Activated gamma-delta T cell treated with Interleukin-2 at 50 U/mL for 16 hours (primary cell): ENCODE measurements at places on chromosomes 13 and 19.

- DNase-seq: no peak
Measured at GRCh38 chr13:43776501-43777079, 10.2 kb downstream of the ENOX1 start.

DNA sequence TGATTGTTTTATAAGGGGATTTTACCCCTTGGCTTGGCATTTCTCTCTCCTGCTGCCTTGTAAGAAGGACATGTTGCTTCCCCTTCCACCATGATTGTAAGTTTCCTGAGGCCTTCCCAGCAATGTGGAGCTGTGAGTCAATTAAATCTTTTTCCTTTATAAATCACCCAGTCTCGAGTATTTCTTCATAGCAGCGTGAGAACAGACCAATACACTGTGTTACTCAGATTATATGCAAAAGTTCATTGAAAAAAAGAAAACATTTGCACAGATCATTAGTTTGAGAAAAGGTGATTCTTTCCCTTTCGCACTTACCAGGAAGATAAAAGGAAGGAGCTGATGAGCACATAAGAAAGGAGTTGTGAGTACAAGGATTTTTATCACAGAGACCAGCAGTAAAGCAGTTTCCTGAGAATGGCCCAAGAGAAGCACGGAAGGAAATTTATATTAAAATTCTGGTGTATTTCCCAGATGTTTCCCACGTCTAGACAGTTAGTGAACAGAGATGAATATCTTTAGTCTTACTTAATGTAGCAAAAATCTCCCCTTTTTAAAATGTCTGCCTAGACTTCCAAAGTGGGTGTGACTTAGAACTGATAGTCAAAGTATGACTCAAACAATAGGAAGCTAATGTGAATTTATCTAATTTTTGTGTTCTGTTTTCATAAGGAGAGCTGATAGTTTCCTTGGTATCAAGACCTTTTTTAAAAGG lies 431.8 kb upstream of the SGCG start:
- no peak for DNase-seq

DNA sequence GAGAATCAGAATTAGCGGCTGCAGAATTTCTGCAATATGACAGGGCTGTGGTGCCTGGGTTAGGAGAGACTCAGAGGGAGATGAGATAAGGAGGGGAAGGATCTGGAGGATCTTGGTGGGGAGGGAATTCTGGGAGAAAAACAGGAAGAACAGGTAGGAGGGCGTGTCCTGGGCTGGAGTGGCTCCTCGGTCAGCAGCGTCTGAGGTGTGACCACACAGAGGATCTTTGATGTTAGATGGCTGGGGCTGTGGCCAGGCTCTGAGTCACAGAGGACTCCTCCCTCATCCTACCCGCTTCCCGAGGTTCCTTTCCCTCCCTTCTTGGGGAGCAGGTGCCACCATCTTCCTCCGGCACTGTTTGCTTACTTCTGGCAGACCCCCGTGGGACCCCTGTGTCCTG lies 6.4 kb upstream of the KLK6 start:
- no peak for DNase-seq

GRCh38 chr19:56085571-56086275 lies 35.4 kb downstream of the ZNF787 start:
- no peak for DNase-seq

- no peak for DNase-seq
Measured at GRCh38 chr13:44188257-44188656, 185.4 kb upstream of the SERP2 start.

DNA sequence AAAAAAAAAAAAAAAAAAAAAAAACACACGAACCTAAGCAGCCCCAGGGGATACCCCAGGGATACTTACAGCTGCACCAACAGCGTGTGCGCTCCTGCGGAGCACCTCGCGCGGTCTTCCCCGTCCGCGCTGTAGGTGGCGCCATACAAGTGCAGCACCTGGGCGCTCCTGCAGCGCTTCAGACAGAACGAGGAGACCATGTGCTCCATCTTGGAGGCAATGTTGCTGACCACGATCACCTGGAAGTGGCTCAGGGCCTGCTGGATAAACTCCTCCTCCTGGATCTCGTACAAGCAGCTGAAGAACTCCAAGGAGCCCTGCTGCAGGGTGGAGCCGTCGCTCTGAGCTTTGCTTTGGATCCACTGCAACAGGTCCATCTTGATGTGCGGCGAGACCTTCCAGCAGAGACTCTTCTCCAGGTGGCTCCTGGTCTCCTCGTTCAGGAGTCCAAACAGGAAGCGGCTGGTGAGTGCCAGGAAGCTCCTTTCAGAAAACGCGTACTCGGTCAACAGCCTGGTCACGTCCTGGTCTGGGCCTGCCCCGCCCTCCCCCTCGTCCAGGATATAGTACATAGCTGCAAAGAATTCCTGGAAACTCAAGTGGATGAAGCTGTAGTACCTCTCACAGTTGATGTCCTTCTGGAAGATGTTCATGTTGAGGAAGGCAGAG lies 14.5 kb downstream of the NLRP12 start:
- DNase-seq: no peak

DNA sequence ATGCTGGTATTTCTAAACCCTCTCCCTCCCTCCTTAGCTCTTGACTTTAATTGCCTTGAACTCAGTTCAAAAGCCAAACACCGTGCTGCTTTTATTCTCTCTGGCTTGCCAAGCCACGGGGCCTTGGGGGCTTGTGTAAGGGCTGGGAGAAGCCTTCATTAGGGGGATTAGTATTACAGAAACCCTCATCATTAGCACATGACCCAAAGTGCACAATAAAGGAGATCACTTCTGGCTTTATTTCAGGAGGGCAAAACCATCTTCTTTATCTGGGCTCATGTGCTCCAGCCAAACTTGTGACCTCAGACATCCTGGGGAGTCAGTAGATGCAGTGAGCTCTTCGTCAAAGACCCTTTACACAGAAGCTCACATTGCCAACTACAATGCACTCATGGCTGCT lies at the start of gene DCT:
Gene DCT (minus strand): TSS at position 67 of the 400 bp plus-strand sequence. CDS start 427 bp downstream, outside the sequence.
- no peak for DNase-seq

DNA sequence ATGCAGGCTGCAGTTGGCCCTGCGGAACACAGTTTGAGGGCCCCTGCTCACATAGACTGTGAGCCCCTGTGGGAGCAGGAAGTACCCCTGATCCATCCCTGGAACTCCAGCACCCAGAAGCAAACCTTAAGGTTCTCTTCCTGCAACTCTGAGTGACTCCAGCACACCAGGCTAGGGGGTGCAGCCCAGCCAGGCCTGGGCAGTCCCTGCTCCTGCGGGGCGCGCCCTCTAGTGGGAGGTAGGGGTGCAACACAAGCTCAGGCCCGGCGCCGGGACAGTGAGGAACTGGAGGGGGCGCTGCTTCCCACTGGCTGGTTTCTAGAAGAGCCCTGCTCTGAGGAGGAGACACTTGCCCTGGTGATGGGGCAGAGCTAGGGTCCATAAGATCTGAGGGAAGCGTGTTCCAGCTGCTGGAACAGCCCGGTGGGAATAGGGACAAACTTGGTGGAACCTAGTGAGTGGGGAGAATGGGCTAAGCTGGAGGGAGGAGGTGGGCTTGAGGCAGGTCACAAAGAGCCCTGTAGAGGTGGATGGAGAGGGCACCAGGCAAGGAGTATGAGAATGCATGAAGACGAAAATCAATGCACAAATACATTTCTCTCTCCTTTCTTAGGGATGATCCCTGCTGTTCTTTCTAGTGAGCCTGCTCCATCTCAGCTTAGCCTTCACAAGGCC lies 5.0 kb downstream of the ZSCAN5A start:
- DNase-seq: peak; percentile 39

- no peak for DNase-seq
Measured at GRCh38 chr19:41682437-41682836, 5.6 kb downstream of the CEACAM7 start.

DNA sequence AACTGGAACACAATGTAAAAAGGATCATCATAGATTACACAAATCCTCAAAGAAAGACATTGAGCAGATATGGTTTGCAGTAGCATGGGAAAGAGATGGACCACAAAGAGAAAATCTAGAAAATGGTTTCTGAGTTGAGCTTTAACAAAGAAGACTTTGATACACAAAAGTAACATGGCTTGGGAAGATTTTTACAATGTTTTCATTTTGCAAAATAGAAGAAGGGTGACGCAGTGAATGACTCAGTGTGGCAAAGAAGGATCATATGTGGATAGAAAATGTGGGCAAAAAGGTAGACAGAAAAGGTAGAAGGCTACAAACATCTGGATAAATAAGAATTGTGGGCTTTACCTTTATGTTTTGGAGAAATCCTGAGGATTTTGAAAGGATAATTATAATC lies 1220.5 kb downstream of the PCDH17 start:
- DNase-seq: no peak

GRCh38 chr13:41597348-41598041 lies 140.1 kb downstream of the RGCC start:
- DNase-seq: no peak

- DNase-seq: no peak
Measured at GRCh38 chr13:84497613-84498012, 615.3 kb upstream of the SLITRK1 start.

- DNase-seq: no peak
Measured at GRCh38 chr19:35332817-35333216, 3.8 kb downstream of the CD22 start.

DNA sequence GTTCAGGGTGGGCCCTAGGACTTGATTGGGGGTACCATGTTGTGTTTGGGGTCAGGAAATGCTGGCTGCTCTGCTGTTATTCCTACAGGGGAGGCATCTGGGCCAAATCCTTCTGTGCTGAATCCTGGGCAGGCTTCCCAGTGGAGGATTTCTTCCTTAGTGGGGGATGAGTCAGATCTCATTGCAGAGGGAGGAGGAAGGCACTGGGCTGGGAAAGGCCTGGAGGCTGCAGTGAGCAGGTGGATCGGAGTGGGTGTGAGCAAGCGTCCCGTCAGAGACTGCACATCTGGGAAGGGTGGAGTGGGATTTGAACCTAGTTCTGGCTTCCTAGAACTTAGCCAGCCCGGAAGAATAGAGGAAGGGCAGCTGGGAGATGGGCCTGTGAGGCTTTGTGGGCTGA lies 11.5 kb downstream of the CCDC124 start:
- DNase-seq: no peak

DNA sequence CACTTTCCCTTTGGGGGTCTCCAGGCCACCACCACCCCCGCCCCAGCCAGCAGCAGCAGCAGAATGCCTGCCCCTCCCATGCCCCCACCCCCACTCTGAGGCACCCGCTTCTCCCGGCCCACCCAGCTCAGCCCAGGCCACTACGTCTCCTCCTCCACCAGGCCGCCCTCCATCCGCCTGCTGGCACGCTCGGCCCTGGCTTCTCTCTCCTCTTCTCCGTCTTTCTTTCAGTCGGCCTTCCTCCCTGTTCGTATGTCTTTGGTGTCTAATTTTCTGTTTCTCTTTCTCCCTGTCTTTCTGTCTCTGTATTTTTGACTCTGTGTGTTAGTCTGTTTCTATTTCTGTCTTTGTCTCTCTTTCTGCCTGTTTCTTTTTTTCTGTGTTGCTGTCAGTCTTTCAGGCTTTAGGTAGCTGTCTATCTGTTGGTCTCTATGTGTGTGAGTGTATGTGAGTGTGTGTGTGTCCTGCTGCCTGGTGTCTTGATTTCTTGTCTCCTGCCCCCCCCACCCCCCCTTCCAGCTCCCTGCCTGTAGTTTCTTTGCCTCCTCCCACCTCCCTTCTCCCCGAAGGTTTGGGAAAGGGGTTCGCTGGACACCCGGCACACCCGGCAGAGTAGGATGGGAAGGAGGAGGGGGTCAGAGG lies at the start of gene LGI4:
Gene LGI4 (minus strand): TSS at position 459 of the 642 bp plus-strand sequence. CDS start 379 bp downstream, at position 80.
- DNase-seq: no peak

- no peak for DNase-seq
Measured at GRCh38 chr19:56601375-56601774, 6.3 kb downstream of the ZNF71 start.

DNA sequence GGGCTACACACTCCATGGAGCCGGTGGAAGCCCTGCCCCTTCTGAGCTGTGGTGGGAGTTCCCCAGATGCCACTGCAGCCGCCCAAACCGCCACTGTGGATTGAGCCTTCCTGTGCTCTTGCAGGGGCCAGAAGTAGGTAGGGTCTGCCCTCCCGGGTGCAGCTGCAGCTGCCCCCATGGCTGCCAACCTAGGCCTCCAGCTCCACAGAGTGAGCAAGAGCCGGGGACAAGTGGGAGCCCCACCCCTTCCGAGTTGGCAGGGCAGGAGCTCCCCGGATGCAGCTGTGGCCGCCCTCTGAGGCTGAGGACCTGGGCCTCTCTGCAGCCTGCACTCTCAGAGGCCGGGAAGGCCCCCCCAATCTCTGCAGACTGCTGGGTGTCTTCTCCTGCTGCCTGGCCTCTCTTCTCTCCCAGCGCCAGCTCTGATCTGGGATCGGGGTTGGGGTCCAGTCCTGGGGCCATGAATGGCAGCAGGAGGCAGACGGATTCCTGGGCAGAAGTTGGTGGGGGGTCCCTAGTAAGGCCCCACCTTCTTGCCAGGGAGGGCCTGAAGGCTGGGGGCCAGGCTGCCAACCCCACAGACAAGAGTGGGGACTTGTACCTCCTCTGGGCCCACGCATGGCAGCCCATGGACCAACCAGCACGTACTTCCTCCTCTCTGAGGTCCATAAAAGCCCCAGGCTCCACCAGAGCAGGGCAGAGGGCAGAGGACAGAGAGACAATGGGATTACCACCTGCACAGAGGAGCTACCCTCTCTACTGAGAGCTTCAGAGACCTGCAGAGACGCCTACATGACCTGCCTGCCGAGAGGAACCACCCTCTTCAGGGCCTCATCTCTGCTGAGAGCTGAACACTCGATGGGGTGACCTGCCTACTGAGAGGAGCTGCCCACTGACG lies 28.9 kb downstream of the AP2S1 start:
- DNase-seq: peak; percentile 64

GRCh38 chr13:111326621-111326965 lies 6.2 kb downstream of the TEX29 start:
- no peak for DNase-seq

DNA sequence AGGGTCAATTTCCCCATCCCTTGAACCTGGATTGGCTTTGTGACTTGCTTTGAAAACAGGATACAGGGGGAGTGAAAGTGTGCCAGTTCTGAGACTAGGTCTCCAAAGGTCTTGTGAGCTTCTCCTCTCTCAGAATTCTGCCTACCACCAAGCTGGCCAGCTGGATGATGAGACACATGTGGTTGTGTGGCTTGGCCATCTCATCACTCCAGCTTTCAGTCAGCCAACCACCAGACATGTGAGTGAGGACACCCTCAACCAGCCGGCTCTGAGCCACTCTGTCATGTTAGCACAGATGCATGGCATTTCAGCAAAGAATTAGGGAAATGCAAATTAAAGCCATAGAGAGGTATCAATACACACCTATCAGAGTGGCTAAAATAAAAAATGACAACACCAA lies 29.5 kb downstream of the ENOX1 start:
- no peak for DNase-seq

DNA sequence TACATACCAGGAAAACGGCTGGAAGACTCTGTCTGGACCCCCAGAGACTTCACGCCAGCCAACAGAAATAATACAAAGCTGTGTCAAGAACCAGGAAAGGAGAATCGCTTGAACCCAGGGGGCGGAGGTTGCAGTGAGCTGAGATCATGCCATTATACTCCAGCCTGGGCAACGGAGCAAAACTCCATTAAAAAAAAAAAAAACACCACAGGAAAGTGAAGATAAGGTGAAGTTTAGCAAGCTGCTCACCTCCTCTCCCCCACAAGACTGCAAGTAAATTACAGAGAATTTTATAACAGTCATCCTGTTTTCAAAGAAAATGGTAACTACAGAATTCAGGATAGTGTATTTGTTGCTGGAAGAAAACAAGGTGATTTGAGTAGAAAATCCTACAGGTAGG lies 984 bp upstream of the OR7G1 start:
- no peak for DNase-seq

- peak; percentile 33 for DNase-seq
Measured at GRCh38 chr19:14361824-14362223, 19.4 kb upstream of the ADGRE5 start.
